Cardiac muscle cell (in vitro differentiated cells and primary cell): ENCODE measurements at places on chromosomes 16 and 17. TPM values are rescaled to one million over a fixed set of nuclear protein-coding genes. Genes with fewer than 3 reads are reported as not detected.

DNA sequence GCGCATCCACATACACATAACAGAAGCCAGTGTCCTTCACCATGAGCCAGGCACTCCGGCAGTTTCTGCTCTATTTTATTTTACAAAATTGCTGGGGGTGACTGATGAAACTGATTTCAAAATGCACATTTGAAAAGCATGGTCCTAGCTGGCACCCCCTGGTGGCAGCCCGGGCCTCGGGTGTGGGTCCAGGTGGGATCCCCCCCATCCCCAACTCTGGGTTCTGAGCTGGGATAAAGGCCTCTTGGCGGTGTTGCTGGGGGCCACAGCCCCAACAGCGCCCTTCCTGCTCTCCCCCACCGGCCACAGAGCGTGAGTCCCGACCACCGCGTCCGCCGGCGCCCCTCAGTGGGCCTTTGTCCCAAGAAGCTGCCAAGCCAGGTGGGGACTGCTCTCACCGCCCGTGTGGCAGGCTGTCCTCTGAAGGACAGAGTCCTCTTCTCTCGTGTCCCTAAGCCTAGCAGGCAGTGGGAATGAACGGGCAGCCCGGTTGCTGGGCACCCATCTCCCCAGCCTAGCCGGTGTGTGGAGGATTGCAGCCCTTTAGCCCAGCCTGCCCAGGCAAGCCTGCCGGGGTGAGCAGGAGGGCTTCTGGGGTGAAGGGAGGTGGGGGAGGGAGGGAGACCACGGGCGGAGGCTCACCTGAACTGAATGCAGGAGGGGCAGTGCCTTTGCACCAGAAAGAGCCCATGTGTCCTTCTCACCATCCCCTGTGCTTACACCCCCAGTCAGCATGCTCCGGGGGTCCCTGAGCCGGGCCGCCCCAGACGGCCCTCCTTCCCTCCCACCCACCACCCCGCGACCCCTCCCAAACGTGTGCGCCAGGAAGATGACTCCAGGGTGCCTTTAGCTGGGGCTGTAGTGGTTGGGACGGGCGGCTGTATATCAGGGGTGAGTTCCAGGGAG lies 898 bp downstream of the SNAI3 start:
- H3K4me1 ChIP-seq, result peaks cover 13% of the 10 kb centered on the region
- H3K27ac ChIP-seq, result no peak overlapping the region
- DNase-seq, result peak; percentile 58
- peak overlapping the region; percentile 34 for H3K4me3 ChIP-seq
- no peaks in the 10 kb centered on the region for H3K36me3 ChIP-seq

- no peaks in the 10 kb centered on the region for H3K36me3 ChIP-seq
- no peak for DNase-seq
- H3K27me3 ChIP-seq, result no peaks in the 10 kb centered on the region
- H3K4me3 ChIP-seq, result no peak overlapping the region
- no peaks in the 10 kb centered on the region for H3K4me1 ChIP-seq
Observed at GRCh38 chr16:73672135-73672534, 624.2 kb upstream of the ZFHX3 start.

Gene DNAH2
- 0.42 and 0.77 TPM in 2 replicates for polyA plus RNA-seq

Gene FOXO3B
- 8.7 and 9.4 TPM in 2 replicates for polyA plus RNA-seq

GRCh38 chr16:72380283-72380682 lies 208.3 kb upstream of the PMFBP1 start:
- H3K4me1 ChIP-seq, result no peaks in the 10 kb centered on the region
- DNase-seq, result no peak
- H3K27ac ChIP-seq, result no peak overlapping the region
- no peak overlapping the region for H3K4me3 ChIP-seq
- no peaks in the 10 kb centered on the region for H3K27me3 ChIP-seq

GRCh38 chr17:11487469-11487868 lies 110.8 kb upstream of the DNAH9 start:
- no peaks in the 10 kb centered on the region for H3K36me3 ChIP-seq
- H3K4me3 ChIP-seq, result no peak overlapping the region
- peaks cover 23% of the 10 kb centered on the region for H3K27me3 ChIP-seq
- peaks cover 9% of the 10 kb centered on the region for H3K4me1 ChIP-seq
- H3K27ac ChIP-seq, result no peak overlapping the region
- DNase-seq, result no peak

Gene CHST5
- polyA plus RNA-seq, result 0.05 TPM in 1 of 2 replicates, not detected in the other

- no peak overlapping the region for H3K4me3 ChIP-seq
- H3K27me3 ChIP-seq, result no peaks in the 10 kb centered on the region
- H3K27ac ChIP-seq, result no peak overlapping the region
- H3K36me3 ChIP-seq, result peaks cover 34% of the 10 kb centered on the region
- DNase-seq, result no peak
Observed at GRCh38 chr16:1322407-1322806, 11.0 kb upstream of the BAIAP3 start.

Gene TMEM88
- 31.3 and 66.1 TPM in 2 replicates for polyA plus RNA-seq

Gene STX1B
- 5.6 and 8.0 TPM in 2 replicates for polyA plus RNA-seq

GRCh38 chr17:63349478-63350000 lies 96.6 kb downstream of the CYB561 start:
- H3K4me1 ChIP-seq, result no peaks in the 10 kb centered on the region
- no peaks in the 10 kb centered on the region for H3K27me3 ChIP-seq
- no peak overlapping the region for H3K4me3 ChIP-seq
- H3K27ac ChIP-seq, result no peak overlapping the region
- peaks cover 26% of the 10 kb centered on the region for H3K36me3 ChIP-seq

DNA sequence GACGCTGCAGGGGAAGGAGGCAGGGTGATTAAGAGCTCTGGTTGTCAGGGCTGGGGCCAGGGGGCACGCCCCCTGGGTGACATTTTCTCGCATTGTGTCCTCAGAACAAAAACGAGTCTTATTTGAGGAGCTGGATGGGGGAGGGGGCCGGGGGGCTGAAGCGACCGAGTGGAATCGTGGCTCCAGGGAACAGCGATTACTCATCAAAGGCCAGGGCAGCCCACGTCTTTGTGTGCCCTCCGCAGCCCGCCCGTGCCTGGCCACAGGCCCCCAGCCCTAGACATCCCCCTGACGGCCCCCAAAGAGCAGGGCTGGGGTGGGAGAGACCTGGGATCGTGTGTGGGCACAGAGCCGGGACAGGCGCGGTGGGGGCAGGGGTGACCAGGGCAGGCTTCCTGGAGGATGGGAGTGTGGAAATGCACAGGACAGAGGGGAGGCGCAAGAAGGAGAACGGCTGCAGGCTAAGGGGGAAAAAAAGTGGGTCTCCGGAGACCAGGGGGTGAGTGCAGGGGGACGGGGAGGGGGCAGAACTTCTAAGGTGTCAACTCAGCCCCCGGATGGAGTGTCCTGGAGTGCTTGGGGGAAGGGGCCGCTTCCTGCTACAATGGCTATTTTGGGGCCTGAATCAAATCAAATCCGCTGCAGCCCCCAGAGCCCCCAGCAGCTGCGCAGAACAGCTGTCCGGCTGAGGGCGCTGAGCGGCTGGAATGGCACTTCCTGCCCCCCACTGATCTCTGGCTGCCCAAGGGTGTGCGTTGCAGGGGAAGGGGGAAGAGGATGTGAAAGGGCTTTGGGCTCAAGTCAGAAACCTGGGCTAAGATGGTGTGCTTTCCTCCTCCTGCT lies 24.0 kb upstream of the PHB1 start:
- H3K36me3 ChIP-seq, result no peaks in the 10 kb centered on the region
- H3K4me3 ChIP-seq, result no peak overlapping the region
- no peak overlapping the region for H3K27ac ChIP-seq
- no peak for DNase-seq

DNA sequence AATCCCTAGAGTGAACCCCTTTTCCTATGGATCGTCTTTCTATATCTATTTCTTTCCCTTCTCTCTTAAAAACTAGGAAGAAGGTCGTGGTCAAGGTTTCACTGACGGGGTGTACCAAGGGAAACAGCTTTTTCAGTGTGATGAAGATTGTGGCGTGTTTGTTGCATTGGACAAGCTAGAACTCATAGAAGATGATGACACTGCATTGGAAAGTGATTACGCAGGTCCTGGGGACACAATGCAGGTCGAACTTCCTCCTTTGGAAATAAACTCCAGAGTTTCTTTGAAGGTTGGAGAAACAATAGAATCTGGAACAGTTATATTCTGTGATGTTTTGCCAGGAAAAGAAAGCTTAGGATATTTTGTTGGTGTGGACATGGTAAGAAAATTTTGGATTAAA lies 9.6 kb downstream of the CYLD start:
- no peak overlapping the region for H3K4me3 ChIP-seq
- H3K27ac ChIP-seq, result no peak overlapping the region
- peaks cover 16% of the 10 kb centered on the region for H3K36me3 ChIP-seq
- H3K27me3 ChIP-seq, result no peaks in the 10 kb centered on the region
- H3K4me1 ChIP-seq, result no peaks in the 10 kb centered on the region
